ENCODE measurements at places on chromosomes 7 and 10.

DNA sequence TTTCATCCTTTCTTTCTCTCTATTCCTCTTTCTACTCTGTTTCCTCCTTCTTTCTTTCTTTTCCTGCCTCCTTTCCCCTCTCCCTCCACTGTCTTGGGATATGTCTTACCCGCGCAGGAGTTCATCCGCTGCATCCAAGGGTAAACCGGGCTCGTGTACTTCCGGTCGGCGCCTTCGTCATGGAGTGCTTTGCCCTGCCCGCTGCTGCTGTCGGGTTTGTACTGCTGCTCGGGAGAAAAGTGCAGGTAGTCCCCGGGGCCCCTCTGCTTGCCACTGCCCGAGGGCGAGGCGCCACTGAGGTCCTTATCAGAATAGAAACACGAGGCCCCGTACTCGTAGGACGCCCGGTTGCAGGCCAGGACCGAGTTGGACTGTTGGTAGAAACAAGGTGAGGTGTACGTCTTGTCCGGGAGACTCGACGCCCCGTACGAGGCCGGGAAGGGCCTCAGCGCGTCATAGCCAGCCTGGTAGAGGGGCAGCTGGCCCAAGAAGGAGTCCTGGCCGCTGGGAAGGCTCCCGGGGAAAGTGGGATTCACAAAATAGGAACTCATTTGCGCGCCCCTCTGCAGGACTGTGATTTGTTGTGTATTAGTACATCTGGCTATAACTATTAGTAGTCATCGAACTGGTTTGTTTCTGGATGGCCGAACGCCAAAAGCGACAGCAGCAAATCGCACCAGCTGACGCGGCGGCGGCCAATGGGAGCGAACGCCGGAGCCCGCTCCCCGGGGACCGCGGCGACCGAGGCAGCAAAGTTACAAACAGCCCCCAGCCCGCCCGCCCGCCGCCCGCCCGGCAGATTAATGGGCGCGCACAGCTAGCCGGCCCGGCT lies at the start of gene HOXA6:
Gene HOXA6 (minus strand): TSS at position 576 of the 832 bp plus-strand sequence. CDS start 25 bp downstream, at position 551.
- DNase-seq = no peak

DNA sequence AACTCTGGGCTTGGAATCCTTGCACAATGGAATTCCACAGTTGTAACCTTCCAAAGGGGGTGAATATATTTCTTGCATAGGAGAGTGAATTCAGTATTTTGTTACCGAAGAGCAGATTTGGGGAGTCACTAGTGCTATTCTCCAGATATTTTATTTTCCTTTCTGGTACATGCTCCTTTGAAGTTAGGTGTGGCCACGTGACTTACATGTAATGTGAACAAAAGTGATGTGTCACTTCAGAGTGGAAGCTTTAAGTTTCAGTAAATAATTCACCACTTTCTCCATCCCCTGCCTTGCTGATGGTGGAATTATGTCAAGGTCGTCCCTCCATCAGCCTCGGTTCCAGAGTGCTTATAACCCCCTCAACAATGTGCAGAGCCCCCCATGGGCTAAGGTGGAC lies 25.3 kb downstream of the ASNS start:
- no peak for DNase-seq

GRCh38 chr10:24981161-24981710 lies 28.8 kb upstream of the PRTFDC1 start:
- no peak for DNase-seq

- DNase-seq = no peak
Measured at GRCh38 chr10:71072131-71072822, 140.1 kb upstream of the UNC5B start.

GRCh38 chr10:124627866-124628675 lies 116.1 kb downstream of the FAM53B start:
- DNase-seq = no peak

Measured in naive thymus-derived CD8-positive, alpha-beta T cell (primary cell).